LHCN-M2 (cell line): ENCODE measurements at places on chromosomes 5 and 9. TPM values are rescaled to one million over a fixed set of nuclear protein-coding genes. Genes with fewer than 3 reads are reported as not detected.

Gene ATOSB
- 34.8 and 36.0 TPM in 2 replicates for total RNA-seq

Gene TMEM171
- total RNA-seq, result 62.6 and 65.9 TPM in 2 replicates

Gene ACTBL2
- not detected in 2 replicates for total RNA-seq

Gene C8G
- not detected in 2 replicates for total RNA-seq

Gene PCDHGA1
- total RNA-seq, result 5.3 and 7.1 TPM in 2 replicates

Gene IFNA21
- not detected in 2 replicates for total RNA-seq

Gene BASP1
- total RNA-seq, result 155 and 164 TPM in 2 replicates

Gene MARCHF11
- total RNA-seq, result not detected in 2 replicates

Gene PCDHGC4
- total RNA-seq, result 0.69 and 0.83 TPM in 2 replicates

Gene CTXN3
- not detected in 2 replicates for total RNA-seq

Gene PCBD2
- total RNA-seq, result 5.5 and 9.1 TPM in 2 replicates

Gene GPRIN1
- total RNA-seq, result 11.7 and 16.2 TPM in 2 replicates

Gene SMIM32
- total RNA-seq, result not detected in 2 replicates

Gene CARD6
- 3.2 and 4.1 TPM in 2 replicates for total RNA-seq

Gene PFN3
- total RNA-seq, result not detected in 2 replicates

Gene DMRT3
- not detected in 2 replicates for total RNA-seq

Gene PAEP
- total RNA-seq, result not detected in 2 replicates

Gene CD74
- total RNA-seq, result 1.1 and 2.6 TPM in 2 replicates

Gene TMC1
- total RNA-seq, result not detected in 2 replicates

Gene PDGFRB
- total RNA-seq, result 7.9 and 8.7 TPM in 2 replicates

Gene PTGS1
- 1.7 TPM in 2 replicates for total RNA-seq

Gene PCDHAC2
- total RNA-seq, result 0.06 and 0.23 TPM in 2 replicates

Gene LMNB1
- 121 and 142 TPM in 2 replicates for total RNA-seq

Gene TNFSF8
- total RNA-seq, result not detected in 2 replicates

Gene OR1J2
- not detected in 2 replicates for total RNA-seq

Gene FGF1
- 4.8 and 5.8 TPM in 2 replicates for total RNA-seq

Gene PPP1R2B
- total RNA-seq, result 0.06 TPM in 1 of 2 replicates, not detected in the other
